Cerebellar cortex (tissue), 1 donor: ENCODE measurements at places on chromosomes 7 and 10.

- no peak for DNase-seq
Observed at GRCh38 chr7:50312250-50313162, 8.0 kb downstream of the IKZF1 start.

- DNase-seq, result no peak
Observed at GRCh38 chr7:3289996-3290395, 11.1 kb upstream of the SDK1 start.

DNA sequence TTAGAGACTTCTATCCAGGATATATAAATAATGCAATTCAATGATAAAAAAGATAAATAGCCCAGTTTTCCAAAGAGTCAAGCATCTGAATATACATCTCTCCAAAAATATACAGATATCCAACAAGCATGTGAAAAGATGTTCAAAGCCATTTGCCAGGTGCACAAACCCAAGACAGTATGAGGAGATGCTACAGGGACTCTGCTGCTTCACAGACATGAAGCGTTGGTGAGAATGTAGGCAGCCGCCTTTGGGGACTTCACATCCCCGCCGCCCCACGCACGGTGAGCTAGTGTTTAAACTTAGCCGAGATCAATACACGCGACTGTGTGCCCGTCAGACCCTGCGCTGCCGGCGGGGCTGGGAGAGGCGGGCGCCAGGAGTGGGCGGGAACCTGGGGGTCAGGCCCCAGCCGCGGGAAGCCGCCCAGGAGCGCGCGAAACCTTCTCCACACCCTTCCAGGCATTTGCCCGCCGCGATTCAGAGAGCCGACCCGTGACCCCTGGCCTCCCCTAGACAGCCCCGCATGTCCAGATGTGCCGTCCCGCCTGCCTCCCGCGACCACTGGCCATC lies 927 bp upstream of the ALOX5 start:
- DNase-seq, result peak; percentile 49

- DNase-seq, result no peak
Observed at GRCh38 chr7:75856536-75856935, 22.3 kb upstream of the RHBDD2 start.

DNA sequence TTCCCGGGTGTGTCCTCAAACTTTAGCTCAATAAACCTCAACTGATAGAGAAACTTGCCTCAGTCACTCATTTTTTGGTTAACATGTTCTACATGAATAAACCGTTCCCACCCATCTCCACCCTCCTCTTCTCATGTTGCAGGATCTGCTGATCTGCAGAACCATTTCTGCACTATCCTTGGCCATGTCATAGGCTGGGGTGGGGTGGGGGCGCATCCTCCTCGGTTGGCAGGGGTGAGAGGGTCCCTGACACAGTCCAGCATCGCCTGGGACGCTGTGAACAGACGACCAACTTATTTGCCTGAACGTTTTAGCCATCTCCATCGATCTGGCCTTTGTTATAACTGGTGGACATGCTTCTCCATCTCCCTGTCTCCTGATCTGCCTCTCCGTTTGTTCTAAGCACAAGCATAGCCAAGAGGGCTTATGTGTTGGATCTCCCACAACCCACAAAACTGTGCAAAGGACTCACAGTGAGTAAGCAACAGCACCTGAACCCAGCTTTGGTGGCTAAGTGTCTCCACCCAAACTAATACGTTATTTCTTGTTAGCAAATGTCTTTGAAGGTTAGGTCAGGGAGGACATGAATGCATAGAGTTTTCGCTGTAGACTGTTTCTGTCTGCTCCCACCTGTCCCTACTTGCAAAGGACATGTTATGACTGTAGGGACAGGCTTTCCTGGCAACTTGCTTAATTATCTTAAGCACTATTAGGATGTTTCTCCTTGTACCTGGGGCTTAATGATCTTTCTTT lies 51.7 kb downstream of the PRKCQ start:
- DNase-seq, result no peak

DNA sequence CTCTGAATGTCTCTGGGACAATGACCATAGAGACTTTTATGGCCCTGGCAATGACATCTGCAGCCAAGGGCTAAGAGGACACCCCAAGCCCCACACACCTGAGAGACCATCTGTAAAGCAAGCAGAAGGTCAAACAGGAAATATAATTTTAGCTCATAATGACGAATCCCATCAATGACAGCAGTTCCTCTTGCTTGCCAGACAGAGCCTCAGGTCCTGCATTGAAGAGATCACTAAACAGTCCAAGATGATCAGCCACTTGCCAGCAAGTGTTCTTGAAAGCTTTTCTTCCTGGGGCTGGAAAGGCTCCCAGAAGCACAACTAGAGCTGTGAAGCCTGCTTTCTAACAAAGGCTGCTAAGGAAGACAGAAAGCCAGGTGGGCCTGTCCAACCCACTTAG lies 993.7 kb upstream of the AUTS2 start:
- DNase-seq, result no peak

GRCh38 chr10:125711110-125711750 lies 8.3 kb upstream of the EDRF1 start:
- no peak for DNase-seq

- DNase-seq, result peak; percentile 25
Observed at GRCh38 chr7:29284696-29285443, 90.3 kb downstream of the CHN2 start.

GRCh38 chr10:62514079-62514693 lies 140.0 kb downstream of the ZNF365 start:
- no peak for DNase-seq

DNA sequence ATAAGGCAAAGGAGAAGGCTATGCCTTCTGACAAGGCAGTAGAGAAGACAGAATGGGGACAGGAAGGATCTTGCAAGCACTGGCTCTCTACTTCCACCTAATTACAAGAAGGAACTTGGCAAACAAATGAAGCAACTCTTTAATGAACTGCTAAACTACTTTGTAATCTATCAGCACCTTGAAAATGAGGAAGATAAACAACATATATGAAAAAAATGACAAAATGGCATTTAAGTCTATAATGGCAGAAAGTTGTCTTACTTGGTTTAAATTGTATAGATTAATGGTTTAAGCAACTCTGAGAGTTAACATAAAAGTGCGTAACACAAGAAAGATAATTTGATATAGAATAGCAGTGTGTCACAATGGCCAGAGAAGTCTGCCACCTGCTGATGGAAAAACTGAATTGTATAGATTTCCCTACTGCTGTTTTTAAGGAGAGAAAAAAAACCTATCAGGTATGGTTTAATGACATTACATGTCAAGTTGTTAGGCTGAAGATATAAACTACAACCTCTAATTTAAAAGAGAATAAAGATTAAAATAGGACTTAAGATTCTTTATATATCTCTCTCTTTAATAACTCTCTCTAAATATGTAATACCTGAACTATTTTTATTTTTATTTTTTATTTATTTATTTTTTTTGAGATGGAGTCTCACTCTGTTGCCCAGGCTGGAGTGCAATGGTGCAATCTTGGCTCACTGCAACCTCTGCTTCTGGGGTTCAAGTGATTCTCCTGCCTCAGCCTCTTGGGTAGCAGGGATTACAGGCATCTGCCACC lies 11.8 kb downstream of the NT5C3A start:
- peak; percentile 46 for DNase-seq

DNA sequence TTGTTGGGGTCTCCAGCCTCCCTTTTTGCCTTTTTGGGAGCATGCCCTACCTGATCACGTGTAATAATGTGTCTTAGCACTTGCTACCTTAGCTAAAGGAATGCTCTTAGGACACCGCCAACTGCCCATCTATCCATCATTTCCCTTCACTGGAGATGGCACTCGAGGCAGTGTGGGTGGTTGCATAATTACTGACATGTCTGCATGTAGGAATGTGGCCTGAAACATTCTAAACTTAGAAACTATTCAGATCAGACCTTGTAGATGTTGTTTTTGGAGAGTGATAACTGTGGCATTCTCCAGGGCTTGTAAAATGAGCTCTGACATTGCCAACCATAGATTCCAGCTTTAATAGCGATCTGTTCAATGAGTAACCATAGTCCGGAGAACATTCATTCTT lies 365.8 kb downstream of the BBS9 start:
- DNase-seq, result no peak
